ENCODE measurements at places on chromosomes 7 and 10.

GRCh38 chr10:121578965-121579364 is 19.3 kb downstream of the FGFR2 start:
- DNase-seq = no peak

DNA sequence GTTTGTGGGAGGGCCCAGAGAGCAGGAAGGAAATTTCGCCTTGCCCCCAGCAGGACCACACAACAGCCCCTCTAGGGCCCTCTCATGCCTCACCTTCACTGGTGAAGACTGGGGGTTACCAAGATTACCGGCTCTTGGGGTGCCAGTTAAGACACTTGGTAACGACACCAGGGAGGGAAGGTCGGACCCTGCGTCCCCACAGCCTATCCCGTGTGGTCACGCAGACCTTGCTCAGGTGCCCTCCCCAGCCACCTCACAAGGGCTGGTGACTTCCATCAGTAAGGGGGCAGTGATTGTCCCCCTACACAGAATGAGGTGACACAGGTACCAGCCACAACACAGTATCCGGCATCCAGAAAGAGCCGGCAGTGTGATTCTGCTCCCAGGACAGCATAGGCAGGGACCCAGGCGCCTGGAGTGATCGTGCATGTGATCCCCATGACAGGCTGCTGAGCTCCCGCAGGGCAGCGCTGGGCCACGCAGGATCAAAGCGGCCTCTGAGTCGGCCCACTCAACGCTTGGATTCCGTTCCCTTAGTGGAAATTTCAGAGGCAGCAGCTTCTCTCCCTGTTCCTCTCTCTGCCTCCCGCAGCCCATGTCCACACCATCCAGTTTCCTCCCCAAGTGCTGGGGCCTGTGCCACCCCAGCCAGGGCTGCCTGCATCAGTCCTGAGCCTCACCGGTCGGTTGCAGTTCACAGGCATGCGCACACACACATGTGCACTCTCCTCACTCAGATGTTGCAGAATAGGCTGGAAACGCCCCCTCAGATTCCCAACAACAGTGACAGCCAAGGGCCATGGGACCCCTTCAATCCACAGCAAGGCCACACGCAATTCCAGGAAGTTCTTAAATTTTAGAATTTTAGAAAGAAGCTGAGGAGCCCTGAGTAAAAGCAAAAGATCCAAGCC is 35.8 kb downstream of the CAMK2B start:
- DNase-seq = no peak

GRCh38 chr7:5265320-5266190 is 17.2 kb upstream of the SLC29A4 start:
- DNase-seq = no peak

DNA sequence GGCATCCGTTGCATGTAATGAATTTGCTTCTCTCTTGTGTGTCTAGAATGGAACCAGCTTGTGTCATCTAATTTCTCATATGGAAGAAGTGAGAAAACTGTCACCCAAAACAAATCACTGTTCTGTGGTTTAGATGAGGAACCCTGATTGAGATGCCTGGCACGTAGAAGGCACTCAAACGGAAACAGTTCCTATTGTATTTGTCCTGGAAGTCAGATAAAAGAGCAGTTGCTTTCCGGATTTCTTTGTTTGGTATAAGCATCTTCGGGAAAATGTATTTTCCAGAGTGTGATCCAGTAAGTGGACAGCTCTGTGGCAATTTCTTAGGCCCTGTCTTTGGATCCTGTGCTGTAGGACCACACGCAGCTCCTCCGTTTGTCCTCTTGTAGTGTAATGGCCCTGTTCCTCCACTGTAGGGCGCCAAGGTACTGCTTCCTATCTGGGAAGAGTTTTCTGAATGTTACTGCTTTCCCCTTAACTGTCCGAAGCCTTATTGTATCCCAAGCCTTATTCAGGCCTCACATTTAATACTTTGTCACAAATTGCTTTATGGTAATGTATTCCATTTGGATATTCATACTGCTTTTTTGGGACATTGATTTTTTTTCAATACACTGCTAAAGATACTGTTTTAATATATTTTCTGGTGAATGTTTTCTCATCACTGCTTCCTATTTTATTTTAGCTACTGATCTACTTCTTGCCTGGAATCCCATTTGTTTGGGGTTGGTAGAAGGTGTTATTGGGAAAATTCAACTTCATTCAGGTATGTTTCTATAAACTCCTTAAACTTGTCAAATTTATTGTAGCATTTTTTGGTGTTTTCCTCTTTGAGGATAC is 24.8 kb downstream of the INPP5F start:
- peak; percentile 93 for DNase-seq

GRCh38 chr7:92466682-92467081 is 11.1 kb downstream of the ERVW-1 start:
- no peak for DNase-seq

GRCh38 chr10:80324891-80325364 is 31.6 kb downstream of the DYDC1 start:
- no peak for DNase-seq

DNA sequence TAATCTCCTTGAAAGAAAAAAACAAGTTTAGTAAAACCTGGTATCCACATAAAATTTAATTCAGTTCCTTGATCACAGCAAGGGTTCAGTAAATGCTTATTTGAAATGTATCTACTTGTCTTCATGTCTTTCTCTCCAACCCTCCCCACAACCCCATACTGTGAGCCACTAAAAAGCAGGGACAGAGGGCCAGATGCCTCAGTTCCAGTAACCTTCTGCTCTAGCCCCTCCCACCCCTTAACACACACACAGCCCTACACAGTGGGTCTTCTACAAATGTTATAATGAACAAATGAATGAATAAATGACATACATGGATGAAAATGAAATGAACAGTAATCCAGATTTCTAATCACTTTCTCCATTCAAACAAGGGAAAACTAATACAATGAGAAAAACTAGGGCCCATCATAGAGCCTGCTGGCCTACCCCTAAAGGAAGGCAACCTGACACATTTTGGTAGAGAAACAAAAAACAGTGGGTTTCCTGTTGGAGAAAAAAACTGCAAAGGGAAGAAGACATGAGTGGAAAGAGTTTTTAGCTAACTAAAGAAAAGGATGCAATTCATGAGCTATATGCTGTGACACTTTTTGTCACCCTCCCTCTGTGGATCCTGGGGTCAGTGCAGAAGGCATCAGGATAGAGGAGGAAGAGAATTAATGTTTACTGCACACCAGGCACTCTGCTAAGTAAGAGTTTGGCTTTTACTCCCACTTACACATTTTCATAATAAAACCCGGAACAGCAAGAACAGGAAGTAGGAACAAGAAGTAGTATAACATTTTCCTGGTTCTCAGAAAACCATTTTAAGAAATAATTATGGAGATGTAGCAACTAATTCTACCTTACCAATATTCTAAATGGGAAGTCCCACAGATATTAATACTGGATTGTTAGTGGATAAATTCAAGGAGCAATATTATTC is 38.1 kb downstream of the ELMO1 start:
- DNase-seq = no peak

GRCh38 chr7:139355320-139355719 is 4.4 kb upstream of the LUC7L2 start:
- DNase-seq = peak; percentile 27

- no peak for DNase-seq
These were observed 83.6 kb downstream of the SEMA3C start for GRCh38 chr7:80835251-80835650.

GRCh38 chr7:105246679-105247078 is 142.0 kb downstream of the SRPK2 start:
- no peak for DNase-seq

GRCh38 chr10:133140417-133141143 is 19.4 kb upstream of the KNDC1 start:
- no peak for DNase-seq

DNA sequence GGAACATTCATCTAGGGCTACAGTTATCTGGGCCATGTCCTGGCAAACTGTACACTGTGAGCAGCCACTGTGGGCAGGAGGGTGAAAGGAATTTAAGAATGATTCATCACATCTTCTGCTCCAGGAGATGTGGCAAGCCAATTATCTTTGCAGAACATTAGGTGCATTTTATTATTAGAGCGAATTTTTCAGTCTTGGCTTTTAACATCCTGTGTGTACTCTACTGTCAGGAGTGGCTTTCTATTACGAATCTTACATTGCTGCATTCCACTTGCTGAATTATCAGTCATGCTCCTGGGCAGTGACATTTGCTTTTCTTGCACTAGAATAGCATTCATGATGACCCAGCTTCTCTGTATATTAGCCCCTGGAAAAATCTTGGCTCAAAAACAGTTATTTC is 109.2 kb upstream of the TARP start:
- peak; percentile 67 for DNase-seq

GRCh38 chr10:57715233-57715632 is 552.5 kb downstream of the IPMK start:
- no peak for DNase-seq

- peak; percentile 30 for DNase-seq
These were observed 777.7 kb downstream of the LRMDA start for GRCh38 chr10:76209135-76209534.

DNA sequence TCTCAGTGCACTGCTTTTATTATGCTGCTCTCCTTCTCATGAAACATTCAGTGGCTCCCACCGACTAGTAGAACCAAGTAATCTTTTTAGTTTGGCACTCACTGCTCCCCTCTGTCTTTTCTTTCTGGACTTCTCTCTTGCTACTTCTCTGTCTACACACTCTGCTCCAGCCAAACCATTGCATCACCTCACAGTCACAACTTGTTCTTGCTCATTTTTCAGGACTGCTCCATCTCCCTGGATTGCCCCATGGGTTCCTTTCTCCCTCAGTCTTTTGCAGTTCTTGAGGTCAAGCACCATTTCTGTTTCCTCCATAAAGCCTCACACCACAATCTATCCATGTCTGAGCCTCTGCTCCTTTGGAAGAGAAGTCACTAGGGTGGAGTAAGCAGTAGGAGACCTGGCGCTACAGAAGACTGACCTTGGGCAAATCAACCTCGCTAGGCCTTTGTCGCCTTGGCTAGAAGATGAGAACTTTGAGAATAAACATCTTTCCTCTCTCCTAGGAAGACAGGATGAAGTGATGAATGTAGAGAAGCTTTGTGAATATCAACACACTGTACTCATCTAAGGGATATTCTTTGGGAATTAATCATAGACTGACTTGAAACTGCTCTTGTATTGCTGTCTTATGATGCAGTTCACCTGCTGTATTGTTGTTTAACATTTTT is 186.2 kb downstream of the LRMDA start:
- DNase-seq = no peak

DNA sequence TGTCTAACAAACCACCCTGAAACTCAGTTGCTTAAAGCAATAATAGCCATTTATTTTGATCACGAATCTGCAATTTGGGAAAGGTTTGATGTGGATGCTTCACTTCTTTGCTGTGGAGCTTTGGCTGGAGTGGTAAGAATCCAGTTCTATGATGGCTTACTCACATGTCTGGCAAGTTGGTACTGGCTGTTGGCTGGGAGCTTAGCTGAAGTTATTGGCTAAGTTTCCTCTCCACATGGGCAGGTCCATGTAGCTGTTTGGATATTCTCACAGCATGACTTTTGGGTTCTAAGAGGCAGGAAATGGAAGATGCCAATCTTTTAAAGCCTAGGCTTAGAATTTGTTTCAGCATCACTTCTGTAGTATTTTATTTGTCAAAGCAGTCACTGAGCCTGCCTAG is 277.6 kb upstream of the NRP1 start:
- peak; percentile 19 for DNase-seq

- peak; percentile 89 for DNase-seq
These were observed 135.7 kb downstream of the MAGI2 start for GRCh38 chr7:79317728-79318127.

DNA sequence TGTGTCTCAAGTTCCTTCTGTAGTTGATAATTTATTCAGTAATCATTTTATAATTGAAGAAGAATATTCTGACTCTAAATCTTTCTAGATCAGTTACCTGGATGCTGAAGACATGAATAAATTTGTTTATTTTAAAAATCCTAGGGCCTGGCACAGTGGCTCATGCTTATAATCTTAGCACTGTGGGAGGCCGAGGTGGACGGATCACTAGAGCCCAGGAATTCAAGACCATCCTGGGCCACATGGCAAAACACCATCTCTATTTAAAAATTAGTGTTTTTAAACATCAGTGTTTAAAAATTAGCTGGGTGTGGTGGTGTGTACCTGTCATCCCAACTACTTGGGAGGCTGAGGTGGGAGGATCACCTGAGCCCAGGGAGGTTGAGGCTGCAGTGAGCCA is 9.3 kb downstream of the POR start:
- no peak for DNase-seq

DNA sequence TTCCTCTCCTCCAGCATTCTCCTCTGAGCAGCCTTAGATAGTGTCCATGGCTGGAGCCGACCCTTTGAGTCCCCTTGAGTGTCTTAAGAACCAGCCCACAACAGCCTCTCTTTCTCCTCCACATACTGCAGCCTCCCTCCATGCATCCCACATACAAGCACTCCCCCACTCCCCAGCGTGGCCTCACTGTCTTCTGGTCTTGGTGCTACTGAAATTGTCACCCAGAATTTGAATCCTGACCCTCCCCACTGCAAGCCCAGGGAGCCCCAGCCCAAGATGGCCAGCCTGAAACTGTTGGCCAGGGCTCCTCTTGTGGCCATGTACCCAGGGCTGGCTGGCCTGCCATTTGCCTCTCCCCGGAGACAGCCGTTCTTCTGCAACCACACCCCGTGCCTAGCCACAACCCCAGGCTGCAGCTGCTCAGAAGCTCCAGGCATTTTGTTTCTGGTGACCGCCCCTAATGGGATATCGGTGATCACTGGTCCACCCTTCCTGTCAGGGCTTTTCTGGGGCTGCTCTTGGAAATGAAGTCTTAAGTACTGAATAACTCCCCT is 18.8 kb upstream of the SH2D4B start:
- DNase-seq = no peak

DNA sequence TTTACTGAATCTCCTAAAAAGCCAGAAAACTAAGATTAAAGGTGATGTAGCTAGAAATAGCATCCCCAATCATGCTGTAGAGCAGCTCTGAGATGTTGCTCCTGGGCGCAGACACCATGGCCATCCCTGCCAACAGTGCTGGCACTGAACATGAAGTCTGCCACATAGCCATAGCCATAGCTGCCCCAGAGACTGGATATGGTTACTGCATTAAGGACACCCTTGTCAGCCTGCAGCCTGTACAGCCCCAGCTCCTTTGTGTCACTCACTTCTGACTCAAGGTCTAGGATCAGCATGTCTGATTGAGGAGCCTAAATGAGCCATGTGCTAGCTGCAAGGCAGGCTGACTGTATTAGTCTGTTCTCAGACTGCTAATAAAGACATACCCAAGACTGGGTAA is 284.6 kb downstream of the RPS24 start:
- DNase-seq = no peak

DNA sequence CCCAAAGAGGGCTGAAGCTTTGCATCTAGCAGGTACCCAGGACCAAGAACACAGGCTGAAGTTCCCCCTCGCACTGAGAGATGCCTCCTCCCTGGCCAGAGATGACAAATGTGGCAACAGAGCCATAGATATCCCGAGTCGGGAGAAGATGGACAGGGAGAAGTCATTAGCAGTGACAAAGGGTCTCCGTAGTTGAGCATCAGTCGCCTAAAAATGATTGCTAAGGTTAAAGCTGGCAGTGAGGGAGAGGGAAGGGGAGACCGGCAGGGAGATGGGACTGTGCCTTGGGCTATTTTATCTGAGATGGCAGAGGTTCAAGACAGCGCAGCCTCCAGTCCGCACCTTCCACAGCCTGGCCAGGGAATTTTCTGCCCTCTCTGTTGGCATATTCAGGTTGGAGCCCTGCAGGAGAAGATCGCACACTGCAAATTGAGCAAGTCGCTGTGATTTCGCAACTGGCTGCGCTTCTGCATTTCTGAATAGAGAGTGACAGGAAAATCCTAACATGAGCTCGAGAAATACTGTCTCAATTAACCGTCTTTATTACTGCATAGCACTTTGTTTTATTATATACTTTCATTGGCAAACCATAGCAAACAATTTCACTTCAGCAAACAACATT is 238.9 kb upstream of the GPR26 start:
- no peak for DNase-seq

- DNase-seq = no peak
These were observed 4.2 kb upstream of the IDI2 start for GRCh38 chr10:1029838-1030237.
